HEK293T (cell line): ENCODE measurements at places on chromosomes 7 and 10.

DNA sequence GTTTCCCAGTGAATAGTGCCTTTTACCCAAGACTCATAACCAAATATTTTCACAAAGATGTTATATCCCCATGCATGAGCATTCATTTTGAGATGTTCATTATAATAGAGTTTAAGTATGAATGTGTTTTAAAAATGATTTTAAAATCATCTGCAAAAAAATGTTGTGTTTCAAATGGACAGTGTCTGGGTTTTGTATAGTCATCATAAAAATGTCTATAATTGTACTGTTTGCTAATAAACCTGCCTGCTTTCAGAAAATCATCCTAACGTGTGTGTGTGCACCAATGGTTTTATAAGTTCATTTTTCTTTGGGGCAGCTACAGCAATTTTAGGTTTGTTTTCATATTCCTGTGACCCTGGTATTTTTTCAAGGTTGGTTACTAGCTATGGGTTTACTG is 63.2 kb downstream of the INSYN2A start:
- DNase-seq: no peak

- DNase-seq: no peak
These were observed 120.7 kb upstream of the CARD11 start for GRCh38 chr7:3164380-3164792.

GRCh38 chr7:94414481-94414880 is 19.8 kb downstream of the COL1A2 start:
- DNase-seq: no peak

DNA sequence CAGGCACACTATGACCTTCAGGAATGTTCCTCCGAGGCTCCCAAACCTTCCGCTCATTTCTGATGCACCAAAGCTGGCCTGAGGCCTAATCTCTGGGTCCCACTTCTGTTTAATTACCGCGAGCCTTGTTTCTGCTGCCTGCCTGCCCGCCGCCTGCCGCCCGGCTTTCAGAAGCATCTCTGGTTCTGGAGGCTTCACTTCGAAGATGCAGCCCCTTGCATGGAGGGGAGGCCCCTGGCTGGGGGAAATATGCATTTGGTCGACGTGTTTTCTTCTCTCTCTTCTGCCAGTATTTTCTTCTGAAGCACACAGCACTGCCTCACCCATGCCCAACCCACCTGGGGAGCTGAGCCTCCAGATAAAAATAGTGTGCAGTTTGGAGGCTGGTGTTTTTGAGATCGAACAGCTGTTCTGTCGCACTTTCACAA is 166.9 kb downstream of the PAXIP1 start:
- no peak for DNase-seq

DNA sequence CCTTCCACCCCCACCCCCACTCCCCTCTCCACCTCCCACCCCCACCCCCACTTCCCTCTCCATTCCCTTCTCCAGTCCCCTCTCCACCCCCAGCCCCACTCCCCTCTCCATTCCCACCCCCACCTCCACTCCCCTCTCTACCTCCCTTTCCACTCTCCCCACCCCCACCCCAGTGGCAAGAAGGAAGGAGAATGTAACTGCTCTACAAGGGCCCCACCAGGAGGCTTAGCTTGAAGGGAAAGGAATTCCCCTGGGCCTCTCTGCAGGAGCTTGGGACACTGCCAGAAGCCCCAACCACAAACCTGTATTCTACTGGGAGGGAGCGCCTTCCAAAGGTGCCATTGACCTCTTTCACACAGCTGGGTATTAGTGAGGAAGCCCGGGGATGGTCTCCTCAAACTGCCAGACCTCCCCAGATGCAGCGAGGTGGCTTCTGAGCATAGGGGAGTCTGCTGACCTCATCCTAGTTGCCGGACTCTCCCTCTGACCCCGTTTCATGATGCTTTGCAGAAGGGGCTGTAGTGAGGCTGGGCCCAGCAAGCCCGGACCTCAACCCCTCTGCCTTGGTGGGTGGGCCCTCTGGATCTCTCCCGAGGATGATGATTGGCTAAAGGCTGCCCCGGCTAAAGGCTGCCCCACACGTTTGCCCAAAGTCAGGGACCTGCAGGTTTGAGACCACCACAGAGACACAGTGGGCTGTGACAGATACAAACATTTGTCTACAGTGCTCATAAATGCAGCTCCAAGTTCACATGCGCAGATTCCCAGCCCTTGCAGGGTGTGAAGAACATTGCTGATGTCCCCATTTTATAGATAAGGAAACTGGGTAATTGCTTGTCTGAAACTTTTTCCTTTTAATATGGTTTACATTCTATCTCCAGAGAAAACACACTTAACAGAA is 2.9 kb downstream of the DEPP1 start:
- no peak for DNase-seq

GRCh38 chr7:94412762-94413322 is 18.1 kb downstream of the COL1A2 start:
- DNase-seq: no peak
